ENCODE measurements at places on chromosomes 16 and 17. TPM values are rescaled to one million over a fixed set of nuclear protein-coding genes. Genes with fewer than 3 reads are reported as not detected.

NHERF2 gene
- 2.2 TPM for total RNA-seq

RGS9 gene
- total RNA-seq: 4.2 TPM

- DNase-seq: no peak
Observed at GRCh38 chr17:78147315-78147998, 1.3 kb downstream of the C17orf99 start.

- no peak for DNase-seq
Observed at GRCh38 chr17:58387834-58388233, 29.5 kb downstream of the RNF43 start.

- no peak for DNase-seq
Observed at GRCh38 chr17:47720196-47720595, 12.8 kb upstream of the TBX21 start.

GRCh38 chr17:49890077-49890821, 42.4 kb upstream of the TAC4 start:
- no peak for DNase-seq

DNA sequence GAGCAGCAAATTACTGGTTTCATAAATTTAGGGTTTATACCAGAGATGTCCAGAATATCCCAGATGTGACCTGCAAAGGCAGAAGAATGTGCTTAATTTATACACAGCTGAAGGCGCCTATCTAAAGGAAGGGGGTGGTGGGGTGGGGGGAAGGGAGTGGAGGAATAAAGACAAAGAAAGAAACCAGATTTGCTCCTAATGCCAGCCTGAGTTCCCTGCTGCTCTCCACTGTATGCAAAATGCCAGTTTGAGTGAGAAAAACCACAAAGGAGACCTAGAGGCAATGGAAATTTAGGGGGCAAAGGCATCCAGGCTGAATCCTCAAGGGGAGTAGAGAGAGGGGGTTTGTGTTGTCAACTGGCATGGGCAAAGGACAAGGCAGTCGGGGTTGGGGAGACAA, 161.5 kb upstream of the TOX3 start:
- DNase-seq: no peak

DNA sequence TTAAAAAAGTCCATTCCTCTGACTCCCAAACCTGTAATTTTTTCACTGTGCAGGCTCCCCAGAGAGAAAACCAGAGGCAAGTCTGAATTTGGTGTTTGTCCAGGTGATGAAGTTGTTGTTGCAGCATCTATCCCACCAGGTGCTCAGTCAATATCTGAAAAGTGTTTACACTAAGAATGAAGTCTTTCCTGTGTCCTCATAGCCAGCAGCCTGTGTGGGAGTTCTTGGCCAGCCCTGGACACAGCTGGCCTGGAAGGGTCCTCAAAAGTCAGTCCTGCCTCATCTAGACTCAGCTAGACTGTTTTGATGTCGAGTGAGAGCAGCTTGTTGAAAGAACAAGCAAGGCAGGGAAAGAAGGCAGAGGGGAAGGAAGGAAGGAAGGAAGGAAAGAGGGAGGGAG, 3.3 kb upstream of the PMP22 start:
- DNase-seq: no peak

SEPTIN12 gene
- not detected for total RNA-seq

PSMD11 gene
- total RNA-seq: 81.7 TPM

TPSG1 gene
- total RNA-seq: not detected

DNA sequence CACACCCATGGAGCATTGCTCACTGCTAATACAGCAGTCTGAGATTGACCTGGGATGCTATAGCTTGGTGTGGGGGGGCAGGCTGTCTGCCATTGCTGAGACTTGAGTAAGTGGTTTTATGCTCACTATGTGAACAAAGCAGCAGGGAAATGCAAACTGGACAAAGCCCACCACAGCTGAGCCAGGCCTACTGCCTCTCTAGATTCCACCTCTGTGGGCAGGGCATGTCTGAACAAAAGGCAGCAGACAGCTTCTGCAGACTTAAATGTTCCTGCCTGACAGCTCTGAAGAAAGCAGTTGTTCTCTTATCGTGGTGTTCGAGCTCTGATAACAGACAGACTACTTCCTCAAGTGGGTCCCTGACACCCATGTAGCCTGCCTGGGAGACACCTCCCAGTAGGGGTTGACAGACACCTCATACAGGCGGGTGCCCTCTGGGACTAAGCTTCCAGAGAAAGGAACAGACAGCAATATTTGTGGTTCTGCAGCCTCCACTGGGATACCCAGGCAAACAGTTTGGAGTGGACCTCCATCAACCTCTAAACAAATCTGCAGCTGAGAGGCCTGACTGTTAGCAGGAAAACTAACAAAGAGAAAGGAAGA, 2204.8 kb downstream of the TP53TG3F start:
- DNase-seq: no peak

GRCh38 chr16:55000595-55000994, 69.9 kb downstream of the IRX5 start:
- no peak for DNase-seq

DNA sequence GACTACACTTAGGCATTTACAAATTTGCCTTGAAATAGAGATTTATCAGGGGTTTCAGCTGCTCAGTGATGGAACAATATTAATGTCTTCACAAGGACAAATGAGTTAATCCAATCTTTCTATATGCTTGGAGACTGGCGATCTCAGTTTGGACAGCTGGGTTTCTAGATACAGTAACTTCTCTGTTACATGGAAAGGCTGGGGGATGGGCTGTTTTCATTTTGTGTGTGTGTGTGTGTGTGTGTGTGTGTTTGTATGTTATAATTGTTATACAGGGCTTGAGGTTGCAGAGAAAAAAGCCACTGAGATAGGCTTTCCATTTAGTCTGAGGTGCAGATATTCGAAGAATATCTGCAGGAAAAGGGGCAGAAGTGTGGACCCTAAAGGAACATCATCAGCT, 359.3 kb upstream of the SALL1 start:
- DNase-seq: no peak

DNA sequence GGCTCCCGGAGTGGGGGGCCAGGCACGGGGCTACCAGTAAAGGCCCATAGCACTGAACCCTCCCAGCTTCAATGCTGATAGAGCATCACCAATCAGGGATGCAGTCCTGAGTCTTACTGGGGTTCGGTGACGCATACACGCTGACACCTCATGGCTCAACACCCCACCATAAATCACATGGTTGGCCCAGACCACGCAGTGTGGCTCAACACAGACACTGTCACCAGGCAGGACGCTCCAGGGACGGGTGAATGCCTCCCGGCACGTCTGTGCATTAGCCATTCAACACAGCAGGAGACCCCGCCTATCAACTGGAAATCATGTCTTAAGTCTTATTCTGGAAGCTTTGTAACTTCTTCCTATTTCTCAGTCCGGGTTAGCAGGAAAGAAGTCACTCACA, 35.0 kb downstream of the NECAB2 start:
- DNase-seq: no peak

DNA sequence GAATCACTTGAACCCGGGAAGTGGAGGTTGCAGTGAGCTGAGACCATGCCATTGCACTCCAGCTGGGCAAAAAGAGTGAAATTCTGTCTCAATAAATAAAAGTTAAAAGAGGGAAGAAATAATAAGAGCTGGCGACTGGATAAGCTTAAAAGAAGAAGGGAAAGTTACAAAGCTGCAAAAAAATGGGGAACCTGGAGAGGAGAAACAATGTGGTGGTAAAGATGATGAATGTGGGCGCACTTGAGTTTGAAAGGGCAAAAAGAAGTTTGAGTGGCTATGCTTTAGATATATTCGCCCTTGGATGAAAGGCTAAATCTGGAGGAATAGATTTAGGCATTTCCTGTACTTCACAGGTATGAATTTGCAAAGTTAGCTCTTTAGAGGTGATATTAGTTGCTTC, 53.0 kb upstream of the YPEL2 start:
- no peak for DNase-seq

UTS2R gene
- total RNA-seq: not detected

DNA sequence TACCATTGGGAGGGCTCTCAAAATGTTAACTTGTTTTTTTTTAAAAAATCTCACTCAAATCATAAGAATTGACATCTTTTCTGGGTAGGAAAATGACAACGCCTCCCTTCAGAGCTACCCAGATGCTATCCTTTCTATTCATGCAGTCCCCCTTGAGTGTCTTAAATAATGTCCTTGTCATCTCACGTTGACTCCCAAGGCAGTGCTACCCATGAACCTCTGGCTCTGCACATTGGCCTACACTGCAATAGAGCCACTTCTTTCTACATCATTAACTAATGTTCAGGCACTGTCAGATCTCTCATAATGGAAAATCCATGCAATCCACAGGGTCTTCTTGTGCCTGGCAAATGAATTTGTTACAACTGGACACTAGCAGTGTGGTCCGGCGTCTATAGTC, 569.8 kb upstream of the ZFHX3 start:
- DNase-seq: no peak

- no peak for DNase-seq
Observed at GRCh38 chr16:85173981-85174751, 61.9 kb upstream of the CIBAR2 start.

- no peak for DNase-seq
Observed at GRCh38 chr17:69084911-69085310, 24.2 kb upstream of the ABCA9 start.

DNA sequence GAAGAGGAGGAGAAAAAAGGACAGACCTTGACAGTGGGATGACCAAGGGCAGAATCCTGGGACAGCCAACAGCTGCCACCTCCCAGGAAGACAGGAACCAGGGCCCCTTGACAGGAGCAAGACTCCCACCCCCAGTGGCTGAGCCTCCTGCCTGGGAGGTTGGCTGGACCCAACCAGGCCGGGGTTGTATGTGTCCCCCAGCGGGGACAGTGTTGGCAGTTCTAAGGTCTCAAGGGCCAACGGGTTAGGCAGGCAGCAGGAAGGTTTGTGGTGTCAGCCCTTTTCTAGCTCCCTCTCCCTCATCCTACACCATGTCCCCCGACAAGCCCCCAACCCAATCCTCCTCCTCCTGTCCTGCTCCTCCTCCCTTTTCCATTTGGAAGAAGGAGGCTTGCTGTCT, 126.2 kb downstream of the MRM1 start:
- DNase-seq: no peak

DNA sequence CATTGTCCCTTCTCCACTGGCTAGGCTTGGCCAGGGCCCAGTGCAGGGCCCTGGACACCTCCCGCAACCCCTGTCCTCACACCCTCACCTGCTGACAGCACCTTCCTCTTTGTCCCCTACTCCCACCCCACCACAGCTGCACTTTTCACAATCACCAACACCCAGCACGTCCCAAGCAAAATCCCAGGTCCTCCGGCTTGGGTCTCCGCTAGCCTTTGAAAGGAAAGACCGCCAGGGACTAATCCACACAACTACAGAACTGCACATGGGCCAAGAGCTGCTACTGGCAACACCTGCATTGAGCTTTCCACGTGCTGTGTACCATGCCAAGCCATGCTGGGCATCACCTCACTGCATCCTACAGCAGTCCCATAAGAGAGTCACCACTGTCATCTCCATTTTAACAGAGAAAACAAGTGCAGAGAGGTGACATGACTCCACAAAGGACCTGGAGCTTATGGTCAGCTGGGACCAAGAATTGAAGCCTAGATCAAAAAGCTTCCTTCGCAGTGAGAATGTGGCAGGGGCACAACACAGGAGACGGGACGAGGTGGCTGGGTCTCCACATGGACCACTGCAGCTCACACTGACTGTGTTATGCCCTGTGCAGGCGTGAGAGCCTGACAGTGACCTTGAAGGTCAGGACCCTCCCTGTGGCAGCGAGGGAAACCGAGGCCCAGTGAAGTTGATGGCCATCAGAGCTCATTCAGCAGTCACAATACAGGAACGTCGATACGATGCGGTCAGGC, 22.5 kb downstream of the FBXO31 start:
- DNase-seq: no peak

SPATA2L gene
- 30.8 TPM for total RNA-seq

- DNase-seq: no peak
Observed at GRCh38 chr16:11367483-11367906, 22.2 kb downstream of the RMI2 start.

DNA sequence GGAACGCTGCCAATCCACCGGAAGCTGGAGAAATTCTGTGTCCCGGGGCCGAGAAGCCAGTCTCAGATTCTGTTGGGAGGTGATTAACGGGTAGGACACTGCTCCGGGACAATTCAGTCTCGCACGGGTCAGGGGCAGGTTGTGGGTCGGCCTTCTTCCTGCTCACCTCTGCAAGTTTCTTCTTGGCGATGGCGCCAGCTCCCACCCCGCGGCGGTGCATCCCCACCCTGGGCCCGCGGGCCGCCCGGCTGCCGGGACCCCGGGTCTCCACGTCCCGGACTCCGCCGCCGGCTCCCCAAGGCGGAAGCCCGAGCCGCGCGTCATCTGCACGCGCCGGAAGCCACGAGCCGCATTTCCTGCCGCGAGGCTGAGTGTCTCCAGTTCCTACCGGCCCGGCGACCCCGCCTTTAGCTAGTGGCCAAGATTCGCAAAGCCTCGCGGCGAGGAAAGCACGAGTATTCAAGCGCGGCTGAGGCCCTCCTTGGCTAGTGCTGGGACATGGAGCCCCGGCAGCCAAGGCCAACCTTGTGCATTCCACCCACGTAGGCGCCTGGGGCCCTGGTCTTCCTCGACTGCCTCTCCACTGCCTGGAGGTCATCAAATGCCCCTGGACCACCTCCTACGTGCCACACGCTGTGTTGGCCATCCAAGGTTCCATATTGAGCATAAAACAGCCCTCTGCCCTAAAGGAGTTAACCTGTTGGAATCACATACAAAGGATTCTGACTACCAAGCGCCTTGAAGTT, at the start of gene SNF8:
TSS of gene SNF8 (minus strand) at position 328 of the 746 bp plus-strand sequence. CDS start at position 220, 108 bp downstream.
- peak; percentile 83 for DNase-seq

FBXO39 gene
- 0.17 TPM for total RNA-seq

MT1X gene
- total RNA-seq: 22.0 TPM

BFAR gene
- 42.5 TPM for total RNA-seq

DNA sequence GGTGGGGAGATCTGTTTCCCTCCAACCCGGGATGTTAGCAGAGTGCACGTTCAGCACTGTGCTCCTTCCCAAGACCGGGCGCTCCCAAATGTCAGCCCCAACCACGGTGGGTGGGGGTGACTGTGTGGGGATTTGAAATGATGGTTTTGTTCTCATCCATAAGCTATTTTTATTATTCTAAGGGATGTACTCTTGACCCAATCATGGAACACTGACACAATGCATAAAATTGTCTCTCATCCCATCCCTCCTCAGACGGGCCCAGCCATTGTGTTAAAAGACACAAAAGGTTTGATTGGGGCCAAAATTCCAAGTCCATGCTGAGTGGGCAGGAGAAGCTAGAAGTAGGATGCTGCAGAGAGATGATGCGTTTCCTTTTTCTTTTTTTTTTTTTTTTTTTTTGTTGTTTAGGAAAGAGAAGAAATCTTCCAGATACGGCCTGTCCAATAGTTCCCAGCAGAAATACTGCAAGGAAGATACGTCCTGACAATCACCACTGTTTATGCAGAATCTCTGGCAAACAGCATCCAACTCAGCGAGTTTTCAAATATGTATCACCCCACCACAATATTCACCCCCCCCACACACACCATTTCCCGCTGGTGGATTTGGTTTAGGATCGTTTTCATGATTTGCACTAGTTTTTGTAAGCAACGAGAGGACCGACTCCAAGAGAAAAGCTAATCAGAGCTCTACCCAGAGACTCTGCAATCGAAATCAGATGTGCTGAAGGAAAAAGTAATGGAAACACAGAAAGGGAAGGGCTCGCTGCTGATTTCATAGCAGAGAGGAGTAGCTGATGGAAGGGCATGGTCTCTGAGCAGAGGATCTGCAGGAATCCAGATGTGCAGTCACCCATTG, 163.5 kb upstream of the DYNLRB2 start:
- no peak for DNase-seq

- peak; percentile 85 for DNase-seq
Observed at GRCh38 chr16:3027983-3028715, 4.3 kb downstream of the THOC6 start.

AP2B1 gene
- 114 TPM for total RNA-seq
